ENCODE measurements at places on chromosomes 12 and 14.

DNA sequence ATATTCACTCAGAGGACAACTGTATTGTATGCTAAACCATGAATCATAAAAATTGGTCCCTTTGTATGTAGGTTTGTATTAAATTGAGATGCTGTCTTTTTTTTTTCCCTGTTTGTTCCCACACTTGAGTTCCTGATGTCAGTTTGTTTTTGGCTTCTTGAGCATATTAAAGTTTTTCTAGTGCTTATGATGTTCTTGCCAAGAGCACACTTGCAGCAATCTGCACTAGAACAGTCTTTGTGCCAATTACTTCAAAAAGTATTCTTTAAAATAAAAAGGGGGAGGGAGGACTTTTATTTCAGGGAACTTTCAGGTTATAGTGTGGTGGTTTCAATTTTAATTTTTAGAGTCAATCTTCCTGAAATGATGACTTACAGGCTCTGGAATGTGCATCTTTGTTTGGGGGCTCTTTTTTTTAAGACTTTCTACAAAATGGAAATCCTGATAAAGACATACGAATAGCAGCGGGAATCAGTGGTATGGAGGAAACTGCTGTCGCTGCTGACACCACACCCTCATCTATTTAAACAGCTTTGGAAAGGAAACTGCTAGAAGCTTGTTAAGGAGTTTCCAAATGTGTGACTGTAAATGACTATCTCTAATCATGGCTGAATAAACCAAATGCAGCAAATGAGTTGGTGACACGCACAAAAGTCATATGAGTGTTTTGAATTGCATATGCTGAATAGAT is 188.6 kb downstream of the EGLN3 start:
- no peak for DNase-seq

DNA sequence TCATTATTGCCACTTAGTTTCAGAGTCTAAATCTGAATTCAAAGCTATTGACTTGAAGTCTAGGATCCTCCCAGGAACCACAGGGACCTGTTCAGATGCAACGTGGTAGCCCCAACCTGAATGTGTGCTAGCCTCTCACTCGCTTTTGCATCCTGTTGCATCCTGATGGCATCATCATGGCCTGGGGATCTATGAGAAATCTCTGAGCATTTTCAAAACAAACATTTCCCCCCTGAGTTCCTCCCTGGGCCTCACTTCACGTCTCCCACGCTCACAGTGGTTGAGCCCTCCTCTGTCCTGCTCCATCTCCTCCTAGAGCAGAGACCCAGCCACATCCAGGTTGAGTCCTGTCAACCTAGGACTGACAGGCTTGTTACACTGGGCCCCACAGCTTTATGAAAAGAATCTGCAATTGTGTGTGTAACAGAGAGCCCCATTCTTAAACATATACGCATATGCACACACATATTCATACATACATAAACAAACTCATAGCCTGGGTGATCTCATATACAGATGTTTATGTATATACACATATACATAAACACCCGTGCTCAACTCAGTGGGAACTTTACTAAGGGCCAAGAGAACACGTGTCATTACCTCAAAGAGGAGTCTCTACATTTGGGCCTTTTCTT is 5.4 kb upstream of the KRT72 start:
- no peak for DNase-seq

GRCh38 chr14:103593577-103593976 is 30.8 kb downstream of the COA8 start:
- no peak for DNase-seq

DNA sequence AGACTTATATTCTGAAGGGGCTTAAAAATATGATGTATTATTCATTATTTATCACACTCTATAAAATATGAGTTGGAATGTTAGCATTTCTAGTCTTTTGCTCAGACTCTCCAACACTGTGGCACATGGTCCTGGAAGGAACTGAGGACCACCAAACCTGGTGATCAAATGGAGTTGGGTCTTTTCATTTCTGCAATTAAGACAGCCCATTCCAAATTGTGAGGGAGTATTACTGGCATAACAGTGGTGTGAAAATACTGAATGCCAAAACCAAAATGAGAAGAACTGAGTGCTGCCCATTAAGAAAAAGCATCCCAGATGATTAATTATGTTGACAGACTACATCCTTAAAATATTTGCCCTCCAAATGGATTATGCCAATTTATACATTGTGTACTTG is 90.8 kb downstream of the NPAS3 start:
- no peak for DNase-seq

DNA sequence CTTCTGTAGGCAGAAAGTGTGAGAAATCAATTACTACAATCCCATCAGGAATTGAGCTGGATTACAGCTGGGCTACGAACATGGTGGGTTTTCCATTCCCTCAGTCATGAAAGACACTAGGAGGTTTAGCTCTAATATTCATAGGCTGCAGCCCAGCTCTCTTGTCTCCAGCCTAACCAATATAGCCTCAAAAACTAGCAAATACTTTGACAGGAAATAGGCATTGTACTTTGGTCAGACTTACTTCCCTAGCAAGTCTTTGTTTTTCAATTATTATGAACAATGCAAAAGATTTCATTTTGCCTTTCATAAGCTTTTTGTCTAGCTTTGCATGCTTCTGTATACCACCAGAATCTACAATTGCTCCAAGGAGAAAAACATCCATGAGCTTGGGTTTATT is 296.2 kb downstream of the GPHN start:
- DNase-seq = no peak

- no peak for DNase-seq
These were observed 8.0 kb downstream of the KMT2D start for GRCh38 chr12:49052451-49053208.

DNA sequence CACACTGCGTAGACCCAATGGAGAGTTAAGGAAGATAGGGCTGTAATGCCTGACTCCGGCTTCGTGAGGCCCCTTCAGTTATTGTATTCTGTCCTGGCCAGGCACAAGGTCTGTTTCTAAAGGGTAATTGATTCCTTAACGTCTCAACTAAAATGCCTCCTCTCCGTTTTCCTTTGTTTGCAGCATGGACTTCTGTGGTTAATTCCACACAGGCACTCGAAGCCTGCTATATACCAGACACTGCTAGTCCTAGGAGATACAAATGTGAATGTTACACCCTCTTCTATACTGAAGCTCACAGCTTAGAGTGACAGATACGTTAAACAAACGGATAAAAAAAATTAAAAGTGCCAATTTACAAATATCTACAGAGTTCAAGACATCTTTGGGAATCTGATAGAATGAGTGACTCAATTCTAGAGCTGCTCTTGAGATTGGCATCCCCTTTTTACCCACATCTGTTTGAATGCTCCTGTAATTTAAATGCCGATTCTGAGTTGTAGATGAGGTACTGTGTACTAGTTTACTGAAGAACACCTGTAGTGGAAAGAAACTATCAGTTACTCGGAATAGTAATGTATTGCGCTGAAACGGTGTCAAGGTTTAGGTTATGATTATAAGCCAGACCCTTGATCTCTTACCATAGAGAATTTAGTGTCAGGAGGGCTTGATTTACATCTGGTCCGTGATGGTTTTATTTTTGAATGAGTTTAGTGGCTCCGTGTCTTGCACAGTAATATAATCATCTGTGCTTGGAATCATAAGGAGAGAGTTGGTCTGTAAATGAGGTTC is 784 bp downstream of the PSMA6 start:
- no peak for DNase-seq

- DNase-seq = peak; percentile 97
These were observed 105.3 kb upstream of the FOXG1 start for GRCh38 chr14:28661171-28661772.

- DNase-seq = no peak
These were observed 100.7 kb downstream of the ITPR2 start for GRCh38 chr12:26732005-26732908.

GRCh38 chr12:118763234-118763633 is 218.1 kb upstream of the SRRM4 start:
- no peak for DNase-seq

GRCh38 chr14:94484481-94484880 is 8.5 kb upstream of the SERPINA9 start:
- DNase-seq = no peak

GRCh38 chr14:52741865-52742264 is 11.9 kb downstream of the STYX start:
- no peak for DNase-seq

DNA sequence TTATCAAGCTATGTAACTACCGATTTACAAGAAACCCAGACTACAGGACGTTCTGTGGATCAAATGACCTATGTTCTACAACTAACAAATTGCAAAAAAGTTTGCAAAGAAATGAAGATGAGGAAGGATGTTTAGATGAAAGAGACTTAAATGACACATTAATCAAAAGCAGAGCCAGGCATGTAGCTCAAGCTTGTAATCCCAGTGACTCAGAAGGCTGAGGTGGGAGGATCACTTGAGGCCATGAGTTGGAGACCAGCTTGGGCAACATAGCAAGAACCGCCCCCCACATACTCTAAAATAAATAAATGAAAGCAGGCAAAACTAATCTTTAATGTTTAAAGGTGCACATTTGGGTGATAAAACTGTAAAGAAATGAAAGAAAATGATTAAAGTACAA is 331.9 kb downstream of the BTG1 start:
- DNase-seq = no peak

GRCh38 chr12:2683283-2684025 is 111.3 kb upstream of the FKBP4 start:
- peak; percentile 18 for DNase-seq

DNA sequence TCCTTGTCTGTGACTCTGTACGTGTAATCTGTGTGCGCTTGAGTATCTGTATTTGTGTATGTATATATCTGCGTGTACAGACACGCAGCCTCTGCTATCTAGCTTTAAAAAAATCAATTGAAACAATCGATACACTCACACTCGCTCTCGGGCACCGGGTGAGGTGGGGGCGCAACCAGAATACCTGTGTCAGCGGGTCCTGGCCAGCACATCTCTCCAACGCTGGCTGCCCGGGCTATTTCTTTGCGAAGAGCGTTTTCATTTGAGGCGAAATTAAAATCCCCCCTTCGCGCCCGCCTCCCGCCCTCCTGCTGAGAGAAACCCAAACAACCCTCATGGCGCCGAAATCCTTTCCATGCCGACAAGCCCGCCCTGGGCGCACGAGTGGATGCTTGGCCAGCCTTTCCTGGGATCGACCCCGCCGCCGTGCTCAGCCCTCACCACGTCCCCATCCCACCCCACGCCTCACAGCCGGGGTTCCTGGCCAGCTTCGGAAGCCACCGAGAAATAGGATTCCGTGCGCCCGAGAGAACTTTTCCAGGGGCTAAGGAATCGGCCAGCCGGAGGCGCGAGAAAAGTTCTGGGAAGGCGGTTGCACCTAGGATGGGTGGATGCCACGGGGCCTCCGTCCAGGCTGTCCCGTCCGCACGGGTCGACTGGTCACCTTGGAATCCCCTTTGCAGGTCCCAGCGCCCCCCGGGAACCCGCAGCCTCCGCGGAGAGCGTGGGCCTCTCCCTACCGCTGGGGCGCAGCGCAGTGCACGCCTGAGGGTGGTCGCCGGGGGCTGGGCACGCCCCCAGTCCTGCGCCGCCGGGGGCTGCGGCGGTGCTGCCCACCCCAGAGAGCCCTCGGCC is 1.0 kb downstream of the ZDHHC22 start:
- peak; percentile 46 for DNase-seq

GRCh38 chr12:108666401-108666881 is 32.7 kb upstream of the SELPLG start:
- no peak for DNase-seq

GRCh38 chr12:3897371-3897971 is 24.3 kb upstream of the PARP11 start:
- no peak for DNase-seq

DNA sequence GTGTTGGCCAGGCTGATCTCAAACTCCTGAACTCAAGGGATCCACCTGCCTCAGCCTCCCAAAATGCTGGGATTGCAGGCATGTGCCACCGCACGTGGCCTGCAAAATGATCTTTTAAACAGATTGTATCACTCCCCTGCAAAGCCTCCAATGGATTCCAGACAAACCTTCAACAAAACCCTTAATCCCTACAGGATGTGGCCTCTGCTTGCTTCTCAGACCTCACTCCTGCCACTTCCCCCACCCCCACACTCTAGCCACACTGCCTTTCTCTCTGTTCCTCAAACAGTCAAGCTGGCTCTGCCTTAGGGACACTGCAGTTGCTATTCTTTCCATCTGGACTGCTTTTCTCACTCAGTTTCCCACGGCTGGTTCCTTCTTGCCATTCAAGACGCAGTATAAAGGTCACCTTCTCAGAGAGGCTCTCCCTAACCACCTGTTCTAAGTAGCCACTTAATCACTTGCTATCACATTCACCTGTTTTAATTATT is 47.3 kb upstream of the TMED10 start:
- peak; percentile 91 for DNase-seq

DNA sequence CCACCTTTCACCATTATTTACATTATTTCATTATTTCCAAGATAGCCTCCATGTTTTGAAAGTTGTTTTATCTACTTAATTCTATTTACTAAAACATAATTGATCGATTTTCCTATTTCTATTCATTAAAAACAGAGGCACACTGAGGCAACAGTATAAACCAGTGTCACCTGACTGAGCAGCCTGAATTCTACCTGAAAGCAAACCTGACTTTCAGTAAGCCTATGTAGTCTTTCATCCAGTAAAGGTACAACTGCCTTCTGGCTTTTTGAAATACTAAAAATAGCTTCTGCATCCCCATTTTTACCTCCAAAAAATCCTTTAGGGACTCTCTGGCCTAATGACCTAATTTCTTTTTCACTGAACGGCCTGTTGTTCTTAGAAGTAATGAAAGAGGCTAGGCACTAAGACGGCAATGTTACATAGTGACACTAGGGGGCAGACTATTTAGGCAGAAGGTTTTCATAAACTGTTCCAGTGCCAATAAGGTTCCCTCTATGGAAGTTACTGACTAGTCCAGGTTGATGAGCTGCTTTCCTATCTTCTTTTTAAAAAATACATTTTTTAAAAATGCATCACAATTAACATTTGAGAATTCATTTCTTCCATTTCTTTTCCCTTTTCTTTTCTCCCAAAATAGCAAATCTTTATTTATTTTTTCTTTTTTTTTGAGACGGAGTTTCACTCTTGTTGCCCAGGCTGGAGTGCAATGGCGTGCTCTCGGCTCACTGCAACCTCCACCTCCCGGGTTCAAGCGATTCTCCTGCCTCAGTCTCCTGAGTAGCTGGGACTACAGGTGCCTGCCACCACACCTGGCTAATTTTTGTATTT is 17.5 kb downstream of the ANAPC5 start:
- DNase-seq = peak; percentile 70

GRCh38 chr12:110224379-110225304 is 56.4 kb upstream of the ATP2A2 start:
- DNase-seq = no peak

- peak; percentile 64 for DNase-seq
These were observed 11.9 kb downstream of the AEBP2 start for GRCh38 chr12:19451196-19451595.

DNA sequence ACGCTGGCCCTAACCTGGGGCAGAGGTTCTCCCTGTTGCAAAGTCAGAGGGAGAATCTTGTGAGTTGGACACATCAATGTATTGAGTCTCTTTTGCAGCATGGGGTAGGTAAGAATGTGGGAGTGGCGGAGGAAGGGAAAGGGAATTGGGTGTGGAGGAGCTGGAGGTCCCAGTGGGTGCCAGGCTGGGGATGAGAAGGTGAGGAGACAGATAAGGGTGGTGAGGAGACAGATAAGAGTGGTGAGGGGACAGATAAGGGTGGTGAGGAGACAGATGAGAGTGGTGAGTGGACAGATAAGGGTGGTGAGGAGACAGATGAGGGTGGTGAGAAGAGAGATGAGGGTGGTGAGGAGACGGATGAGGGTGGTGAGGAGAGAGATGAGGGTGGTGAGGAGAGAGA is 72.9 kb upstream of the SFSWAP start:
- DNase-seq = peak; percentile 29

Data from mesendoderm (in vitro differentiated cells).